Activated CD4-positive, alpha-beta memory T cell treated with anti-CD3 and anti-CD28 coated beads, Interleukin-2, amount 10 ng/mL, durations not matched to agents 7 days and 5 days (primary cell): ENCODE measurements at places on chromosomes 11 and 22.

DNA sequence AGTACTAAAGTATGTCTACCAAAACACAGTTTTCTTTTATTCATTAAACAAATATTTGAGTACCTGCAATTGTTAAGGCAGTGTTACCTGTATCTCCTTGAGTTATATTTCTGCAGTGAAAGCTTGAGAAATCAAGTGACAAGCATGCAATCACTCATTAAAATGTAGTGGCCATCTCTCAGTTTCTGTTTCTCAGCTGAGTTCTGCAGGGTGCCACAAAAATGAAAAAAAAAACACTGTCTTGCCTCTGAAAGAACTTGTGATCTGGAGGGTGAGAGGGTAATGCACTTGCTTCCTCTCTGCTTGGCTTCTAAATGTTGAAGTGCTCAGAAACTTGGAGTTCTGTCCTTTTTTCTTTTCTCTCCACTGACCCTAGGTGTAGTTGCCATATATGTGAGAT is 6.8 kb downstream of the QSER1 start:
- no peak overlapping the region for H3K4me3 ChIP-seq
- DNase-seq, result no peak
- H3K36me3 ChIP-seq, result peaks cover 4% of the 10 kb centered on the region

DNA sequence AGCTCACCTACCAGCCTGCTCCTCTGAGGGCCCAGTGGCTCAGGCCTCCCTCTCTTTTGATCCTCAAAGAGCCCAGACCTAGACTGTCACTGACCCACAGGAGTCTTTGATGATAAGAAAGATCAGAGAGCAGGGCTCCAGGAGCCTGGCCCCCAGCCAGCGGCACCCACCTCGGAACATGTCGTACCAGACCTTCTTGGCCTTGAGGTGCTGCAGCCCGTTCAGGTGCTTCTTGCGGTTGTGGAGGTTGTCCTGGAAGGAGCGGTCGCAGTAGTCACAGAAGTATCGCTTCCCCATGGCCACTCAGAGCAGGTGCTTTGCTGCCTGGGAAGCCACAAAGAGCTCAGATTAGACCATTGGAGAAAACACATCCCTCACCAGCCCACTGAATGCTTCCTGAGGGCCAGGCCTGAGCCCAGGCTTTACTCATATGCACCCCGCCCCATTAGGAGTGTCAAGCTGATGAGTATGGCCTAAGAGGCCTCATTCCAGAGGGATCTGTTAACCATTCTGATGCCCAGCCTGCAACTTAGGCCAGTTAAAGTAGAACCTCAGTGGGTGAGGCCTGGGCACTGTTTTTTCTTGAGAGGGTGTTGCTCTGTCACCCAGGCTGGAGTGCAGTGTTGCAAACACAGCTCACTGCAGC is 18.4 kb downstream of the ZMAT5 start:
- H3K4me1 ChIP-seq, result peaks cover 24% of the 10 kb centered on the region
- H3K27me3 ChIP-seq, result no peaks in the 10 kb centered on the region
- H3K36me3 ChIP-seq, result peaks cover 11% of the 10 kb centered on the region
- DNase-seq, result no peak
- H3K27ac ChIP-seq, result no peak overlapping the region
- no peak overlapping the region for H3K4me3 ChIP-seq

GRCh38 chr22:24510637-24511625 is 15.8 kb downstream of the UPB1 start:
- H3K27me3 ChIP-seq, result peaks cover 7% of the 10 kb centered on the region
- peak overlapping the region; percentile 18 for H3K27ac ChIP-seq
- no peak overlapping the region for H3K4me3 ChIP-seq
- DNase-seq, result no peak
- peaks cover 23% of the 10 kb centered on the region for H3K4me1 ChIP-seq
- no peaks in the 10 kb centered on the region for H3K36me3 ChIP-seq

GRCh38 chr22:27952779-27953178 is 33.7 kb upstream of the PITPNB start:
- no peaks in the 10 kb centered on the region for H3K4me1 ChIP-seq
- H3K27me3 ChIP-seq, result no peaks in the 10 kb centered on the region
- no peak for DNase-seq

DNA sequence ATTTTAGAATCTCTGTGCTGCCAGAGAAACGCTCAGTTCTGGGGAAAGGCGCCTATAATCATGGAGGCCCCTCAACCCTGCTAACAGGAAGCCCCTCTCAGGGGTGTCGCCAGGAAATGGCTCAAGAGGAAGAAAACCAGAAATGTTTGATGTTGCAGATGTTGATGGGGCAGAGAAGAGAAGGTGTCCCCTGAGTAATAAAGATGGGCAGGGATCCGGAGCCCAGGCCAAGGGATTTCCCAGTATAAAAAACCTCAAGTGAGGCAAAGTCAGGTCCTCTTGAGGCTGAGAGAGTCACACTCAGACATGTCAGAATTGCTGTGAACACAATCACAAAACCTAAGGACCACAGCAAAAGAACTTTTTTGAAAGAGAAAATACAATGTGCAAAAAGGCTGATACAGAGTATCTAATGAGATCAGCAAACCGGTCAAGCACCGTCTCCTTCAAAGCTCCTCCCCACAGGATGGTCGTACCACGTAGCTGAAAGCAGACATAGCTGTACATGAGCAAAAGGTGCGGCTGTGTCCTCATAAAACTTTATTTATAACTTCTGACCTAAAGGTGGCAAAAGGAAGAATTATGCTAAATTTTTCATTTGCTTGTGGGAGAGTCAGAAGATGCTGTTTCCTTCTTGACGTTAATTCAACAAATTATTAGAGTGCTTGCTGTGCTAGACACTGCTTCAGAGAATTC is 12.2 kb downstream of the MOV10L1 start:
- H3K4me3 ChIP-seq, result no peak overlapping the region
- DNase-seq, result no peak
- no peak overlapping the region for H3K27ac ChIP-seq

DNA sequence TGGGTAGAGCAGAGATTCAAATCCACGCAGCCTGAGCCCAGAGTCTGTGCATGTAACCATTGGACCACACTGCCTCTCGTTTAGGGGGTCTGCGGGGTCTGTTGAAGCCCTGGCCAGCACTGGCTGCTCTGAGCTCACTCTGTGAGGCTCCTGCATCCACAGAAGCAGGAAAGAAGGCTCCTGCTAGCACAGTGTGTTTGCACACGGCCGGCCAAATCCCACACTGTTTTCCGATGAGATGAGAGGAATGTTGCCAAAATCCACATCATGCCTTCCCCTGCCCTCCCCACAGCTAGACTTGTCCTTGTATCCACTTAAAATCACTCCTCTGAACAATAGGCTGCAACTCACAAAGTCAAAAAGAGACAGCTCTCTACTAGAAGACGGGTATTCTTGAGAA is 10.6 kb upstream of the SLC22A12 start:
- DNase-seq, result no peak
- no peak overlapping the region for H3K4me3 ChIP-seq
- no peaks in the 10 kb centered on the region for H3K36me3 ChIP-seq
- H3K27ac ChIP-seq, result no peak overlapping the region
- peaks cover 2% of the 10 kb centered on the region for H3K27me3 ChIP-seq

- H3K36me3 ChIP-seq, result peaks cover 65% of the 10 kb centered on the region
- peak overlapping the region; percentile 85 for H3K4me3 ChIP-seq
- peak; percentile 75 for DNase-seq
- H3K27ac ChIP-seq, result peak overlapping the region; percentile 99
Observed at GRCh38 chr11:67404515-67405195, 772 bp downstream of the TBC1D10C start.

DNA sequence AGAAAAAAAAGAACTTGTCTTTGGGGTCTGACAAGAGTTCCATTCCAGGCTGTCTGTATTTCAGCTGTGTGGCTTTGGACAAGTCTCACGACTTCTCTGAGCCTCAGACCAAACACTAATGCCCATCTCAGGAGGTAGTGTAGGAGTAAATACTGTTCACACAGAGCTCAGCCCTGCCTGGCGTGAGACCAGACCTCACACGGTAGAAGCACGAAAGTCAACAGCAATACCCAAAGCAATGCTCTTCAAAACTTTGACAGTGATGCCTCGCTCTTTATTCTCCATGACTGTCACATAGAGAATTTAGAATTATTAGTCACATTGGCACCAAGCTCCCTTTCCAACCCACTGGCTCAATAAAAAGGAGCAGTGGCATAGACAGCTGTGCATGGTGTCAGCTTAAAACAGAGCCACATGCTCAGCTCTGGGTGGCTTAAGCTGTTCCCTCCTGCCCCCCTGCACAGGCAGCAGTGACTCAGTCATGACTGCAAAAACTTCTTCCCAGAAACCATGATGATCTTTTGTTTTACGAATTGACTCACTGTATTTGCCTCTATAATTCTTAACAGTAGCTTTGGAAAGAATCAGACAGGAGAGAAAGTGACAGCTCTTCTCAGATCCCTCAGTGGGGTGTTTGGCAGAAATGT is 74.0 kb upstream of the PHF21B start:
- DNase-seq, result no peak
- H3K4me1 ChIP-seq, result peaks cover 5% of the 10 kb centered on the region
- H3K4me3 ChIP-seq, result no peak overlapping the region
- H3K27ac ChIP-seq, result no peak overlapping the region
- peaks cover 9% of the 10 kb centered on the region for H3K27me3 ChIP-seq

DNA sequence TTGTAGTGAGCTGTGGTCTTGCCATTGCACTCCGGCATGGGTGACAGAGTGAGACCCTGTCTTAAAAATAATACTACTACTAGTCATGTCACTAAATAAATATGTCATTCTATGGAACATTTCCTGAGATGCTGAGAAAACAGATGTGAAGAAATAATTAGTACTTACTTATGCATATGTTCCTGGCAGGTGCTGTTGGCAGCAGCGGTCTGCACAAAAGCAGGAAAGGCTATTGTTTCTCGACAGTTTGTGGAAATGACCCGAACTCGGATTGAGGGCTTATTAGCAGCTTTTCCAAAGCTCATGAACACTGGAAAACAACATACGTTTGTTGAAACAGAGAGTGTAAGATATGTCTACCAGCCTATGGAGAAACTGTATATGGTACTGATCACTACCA is 8.8 kb downstream of the ARCN1 start:
- H3K27ac ChIP-seq, result no peak overlapping the region
- H3K27me3 ChIP-seq, result no peaks in the 10 kb centered on the region
- no peak for DNase-seq
- H3K36me3 ChIP-seq, result peaks cover 50% of the 10 kb centered on the region
- no peak overlapping the region for H3K4me3 ChIP-seq
- H3K4me1 ChIP-seq, result peaks cover 16% of the 10 kb centered on the region

DNA sequence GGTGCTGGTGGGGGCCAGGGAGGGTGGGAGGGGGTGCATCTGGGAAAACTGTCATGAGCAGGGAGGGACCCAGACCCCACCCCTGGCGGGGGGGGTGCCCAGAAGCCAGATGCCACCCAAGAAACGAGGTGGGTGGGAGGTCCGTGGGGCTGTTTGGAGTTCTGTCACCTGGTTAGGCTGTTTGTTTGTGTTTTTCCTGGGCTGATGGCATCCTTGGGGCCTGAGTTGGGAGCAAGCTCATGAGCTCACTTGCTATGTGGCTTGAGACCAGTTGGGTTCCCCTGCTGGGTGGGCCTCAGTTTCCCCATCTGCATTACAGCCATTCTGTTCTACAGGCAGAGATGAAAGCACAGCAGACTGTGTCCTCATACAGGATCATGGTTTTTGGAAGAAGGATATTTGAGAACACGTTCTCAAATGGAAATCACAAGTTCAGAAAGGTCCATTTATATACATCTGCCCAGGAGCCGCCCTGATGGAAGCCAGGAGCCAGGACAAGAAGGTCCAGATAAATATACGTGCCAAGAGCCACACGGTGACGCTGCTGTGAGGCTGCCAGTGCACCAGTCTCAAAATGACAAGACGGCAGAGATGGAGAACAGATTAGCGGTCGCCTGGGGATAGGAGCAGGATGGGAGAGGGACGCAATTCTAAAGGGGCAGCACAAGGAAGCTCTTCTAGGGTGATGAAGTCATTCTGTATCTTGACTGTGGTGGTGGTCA is 312.9 kb downstream of the MN1 start:
- no peak overlapping the region for H3K27ac ChIP-seq
- H3K36me3 ChIP-seq, result no peaks in the 10 kb centered on the region
- no peak overlapping the region for H3K4me3 ChIP-seq
- no peaks in the 10 kb centered on the region for H3K27me3 ChIP-seq
- no peaks in the 10 kb centered on the region for H3K4me1 ChIP-seq

- H3K27ac ChIP-seq, result no peak overlapping the region
- no peak for DNase-seq
- no peaks in the 10 kb centered on the region for H3K36me3 ChIP-seq
- H3K4me1 ChIP-seq, result peaks cover 1% of the 10 kb centered on the region
- peaks cover 27% of the 10 kb centered on the region for H3K27me3 ChIP-seq
Observed at GRCh38 chr22:32181043-32181442, 21.9 kb upstream of the C22orf42 start.

GRCh38 chr11:10379426-10379825 is 74.6 kb downstream of the ADM start:
- no peak overlapping the region for H3K4me3 ChIP-seq
- DNase-seq, result no peak
- H3K4me1 ChIP-seq, result no peaks in the 10 kb centered on the region
- no peak overlapping the region for H3K27ac ChIP-seq

- H3K36me3 ChIP-seq, result no peaks in the 10 kb centered on the region
- H3K27me3 ChIP-seq, result no peaks in the 10 kb centered on the region
- H3K27ac ChIP-seq, result no peak overlapping the region
- DNase-seq, result no peak
- no peak overlapping the region for H3K4me3 ChIP-seq
Observed at GRCh38 chr11:15490535-15490934, 375.8 kb downstream of the INSC start.

DNA sequence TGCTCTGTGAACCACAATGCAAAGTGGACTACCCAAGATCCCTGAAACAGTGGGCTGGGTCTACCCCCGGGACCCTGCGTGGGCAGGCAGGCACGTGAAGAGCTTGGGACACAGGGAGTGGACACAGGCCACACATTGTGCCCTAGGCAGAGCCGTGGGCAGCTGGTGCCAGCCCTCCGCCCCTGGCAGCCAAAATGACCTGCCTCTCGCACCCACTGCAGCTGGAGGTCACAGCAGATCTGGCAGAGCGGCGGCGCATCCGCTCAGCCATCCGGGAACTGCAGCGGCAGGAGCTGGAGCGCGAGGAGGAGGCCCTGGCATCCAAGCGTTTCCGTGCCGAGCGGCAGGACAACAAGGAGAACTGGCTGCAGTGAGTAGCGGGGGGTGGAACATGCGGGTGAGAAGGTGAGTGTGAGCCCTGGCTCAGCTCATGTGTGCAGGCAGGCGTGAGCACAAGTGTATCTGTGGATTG is 6.7 kb downstream of the SMTN start:
- H3K27ac ChIP-seq, result no peak overlapping the region
- no peak overlapping the region for H3K4me3 ChIP-seq
- peaks cover 22% of the 10 kb centered on the region for H3K4me1 ChIP-seq
- peaks cover 4% of the 10 kb centered on the region for H3K36me3 ChIP-seq
- no peak for DNase-seq
- H3K27me3 ChIP-seq, result no peaks in the 10 kb centered on the region

- H3K4me1 ChIP-seq, result peaks cover 22% of the 10 kb centered on the region
- H3K27me3 ChIP-seq, result no peaks in the 10 kb centered on the region
- H3K4me3 ChIP-seq, result no peak overlapping the region
Observed at GRCh38 chr11:88404391-88404790, 66.9 kb upstream of the CTSC start.

GRCh38 chr11:36376888-36377758 is 81.0 kb downstream of the PRR5L start:
- H3K27ac ChIP-seq, result peak overlapping the region; percentile 77
- peaks cover 45% of the 10 kb centered on the region for H3K4me1 ChIP-seq
- peak; percentile 81 for DNase-seq
- H3K4me3 ChIP-seq, result peak overlapping the region; percentile 93
- peaks cover 30% of the 10 kb centered on the region for H3K36me3 ChIP-seq
